ENCODE measurements at places on chromosomes 5 and 9. TPM values are rescaled to one million over a fixed set of nuclear protein-coding genes. Genes with fewer than 3 reads are reported as not detected.

- H3K27me3 ChIP-seq, result no peaks in the 10 kb centered on the region
- peak overlapping the region; percentile 96 for H3K27ac ChIP-seq
- no peaks in the 10 kb centered on the region for H3K36me3 ChIP-seq
- peaks cover 34% of the 10 kb centered on the region for H3K4me1 ChIP-seq
Observed at GRCh38 chr9:86945728-86946200, 1.5 kb downstream of the GAS1 start.

DNA sequence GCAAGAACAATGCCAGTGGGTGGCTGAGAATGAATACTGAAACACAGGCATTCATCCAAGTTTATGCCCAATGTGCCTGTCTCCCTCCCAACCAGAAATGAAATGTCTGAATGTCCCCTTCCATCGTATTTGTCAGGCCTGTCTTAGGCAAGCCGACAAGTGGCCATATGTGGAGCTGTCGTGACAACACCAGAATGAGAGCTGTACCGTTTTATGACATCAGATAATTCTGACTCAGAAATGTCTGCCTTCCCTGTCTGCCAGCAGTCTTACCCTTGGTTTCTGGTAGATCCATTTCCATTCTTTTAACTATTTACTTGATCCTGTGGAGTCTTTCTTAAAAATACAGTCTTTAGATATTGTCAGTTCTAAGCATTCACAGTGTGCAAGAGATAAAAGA is 211.8 kb downstream of the NR3C1 start:
- H3K4me1 ChIP-seq, result no peaks in the 10 kb centered on the region
- H3K4me3 ChIP-seq, result no peak overlapping the region
- DNase-seq, result no peak
- no peak overlapping the region for H3K27ac ChIP-seq

CRAT gene
- total RNA-seq, result 112 TPM

INIP gene
- total RNA-seq, result 14.5 TPM

CAPSL gene
- total RNA-seq, result not detected

ZNF462 gene
- total RNA-seq, result 8.9 TPM

BHMT gene
- not detected for total RNA-seq
